ENCODE measurements at places on chromosomes 5 and 9.

- DNase-seq, result no peak
Observed at GRCh38 chr9:122222791-122223190, 6.0 kb downstream of the LHX6 start.

DNA sequence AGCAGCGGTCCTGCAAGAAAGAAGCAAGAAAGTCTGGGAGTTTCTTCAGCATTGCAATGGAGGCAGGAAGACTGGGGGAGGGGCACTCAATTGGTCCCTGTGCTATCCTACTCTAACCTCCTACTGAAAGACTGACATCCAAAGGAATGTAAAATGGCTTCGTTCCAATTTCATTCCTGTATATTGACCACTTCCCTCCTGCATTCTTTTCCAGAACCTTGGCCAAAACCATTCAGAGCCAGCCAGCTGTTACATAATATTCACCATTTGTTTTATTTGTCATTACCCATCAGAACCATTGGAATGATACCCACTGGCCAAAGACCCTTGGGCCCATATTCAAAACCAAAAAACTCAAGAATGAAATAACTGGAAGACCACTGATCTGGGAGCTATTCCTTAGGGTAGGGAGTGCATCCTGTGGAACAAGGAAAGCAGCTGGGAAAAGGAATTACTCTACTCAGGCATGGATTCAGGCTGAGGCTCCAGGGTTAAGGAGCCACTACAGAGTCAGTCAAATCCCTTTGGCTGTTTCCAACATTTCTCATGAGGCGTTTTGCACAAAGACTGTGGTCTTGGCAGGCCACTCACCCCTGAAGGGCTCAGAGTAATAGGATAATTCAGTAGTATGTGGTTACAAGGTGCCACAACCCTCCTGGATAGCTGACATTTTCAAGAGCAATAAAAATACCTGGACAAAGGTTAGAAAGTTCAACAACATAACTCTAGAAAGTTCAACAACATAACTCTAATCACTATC, 148.7 kb upstream of the SLC1A3 start:
- DNase-seq, result no peak

DNA sequence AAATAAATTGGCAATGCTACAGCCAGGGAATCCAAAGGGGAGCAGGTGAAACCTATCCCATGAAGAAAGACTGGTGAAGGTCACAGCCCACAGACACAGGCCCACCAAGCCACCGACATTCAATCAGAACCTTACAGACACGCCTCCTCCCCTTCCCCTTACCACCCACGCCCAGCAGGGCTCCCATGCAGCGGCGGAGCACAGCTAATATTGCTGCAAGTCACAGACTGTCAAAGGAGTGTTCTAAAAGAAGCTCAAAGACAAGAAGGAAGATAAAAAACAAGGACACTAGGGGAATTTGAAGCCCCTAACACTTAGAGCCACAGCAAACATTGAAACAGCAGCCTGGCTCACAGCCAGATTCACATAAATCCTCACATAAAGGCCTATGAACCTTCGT, 91.2 kb downstream of the MED10 start:
- DNase-seq, result no peak

DNA sequence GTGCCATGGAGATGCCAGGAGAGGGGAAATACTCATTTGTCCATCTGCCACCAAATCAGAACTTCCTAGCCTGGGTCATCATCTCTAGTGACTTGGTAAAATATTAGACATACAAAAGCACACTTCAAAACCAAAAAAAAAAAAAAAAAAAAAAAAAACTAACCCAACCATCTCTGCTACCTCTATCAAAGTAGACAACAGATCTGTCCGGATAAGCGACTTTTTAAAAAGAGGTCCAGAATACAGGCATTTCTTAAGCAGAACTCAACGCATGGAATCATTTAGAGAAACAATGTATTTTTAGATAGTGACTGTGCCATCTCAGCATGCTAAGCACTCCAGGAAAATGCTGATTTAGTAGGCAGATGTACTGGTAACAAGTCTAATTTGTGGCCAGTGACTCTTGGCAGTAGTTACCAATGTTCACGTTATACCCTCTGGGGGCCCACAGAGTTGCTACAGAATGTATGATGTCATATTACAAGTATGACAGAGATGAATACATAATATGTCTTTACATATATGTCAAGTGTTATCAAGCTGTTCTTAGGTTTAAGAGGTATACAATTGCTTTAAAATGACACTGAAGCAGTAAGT, 107.8 kb downstream of the SMIM23 start:
- DNase-seq, result peak; percentile 69

DNA sequence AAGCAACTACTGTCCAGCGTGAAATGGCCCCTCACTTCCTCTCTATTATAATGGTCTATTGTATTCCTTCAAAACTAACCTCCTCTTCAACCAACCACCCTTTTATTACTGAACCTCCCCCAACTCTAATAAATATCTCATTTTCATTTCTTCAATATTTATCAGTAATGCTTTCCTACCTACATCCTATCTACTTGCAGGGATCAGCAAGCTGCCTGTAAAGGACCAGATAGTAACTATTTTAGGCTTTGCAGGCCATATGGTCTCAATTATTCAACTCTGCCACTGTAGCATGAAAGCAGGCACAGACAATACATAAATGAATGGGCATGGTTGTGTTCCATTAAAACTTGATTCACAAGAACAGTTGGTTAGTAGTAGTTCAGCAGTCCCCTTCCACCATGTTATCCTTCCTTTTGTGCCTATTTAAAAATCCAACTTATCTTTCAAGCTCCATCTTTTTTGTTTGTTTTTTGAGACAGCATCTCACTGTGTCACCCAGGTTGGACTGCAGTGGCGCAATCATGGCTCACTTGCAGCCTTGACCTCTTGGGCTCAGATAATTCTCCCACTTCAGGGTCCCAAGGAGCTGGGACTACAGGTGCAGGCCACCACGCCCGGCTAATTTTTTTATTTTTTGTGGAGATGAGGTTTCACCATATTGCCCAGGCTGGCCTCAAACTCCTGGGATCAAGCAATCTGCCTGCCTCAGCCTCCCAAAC, 45.8 kb downstream of the PCDHGC5 start:
- DNase-seq, result no peak

DNA sequence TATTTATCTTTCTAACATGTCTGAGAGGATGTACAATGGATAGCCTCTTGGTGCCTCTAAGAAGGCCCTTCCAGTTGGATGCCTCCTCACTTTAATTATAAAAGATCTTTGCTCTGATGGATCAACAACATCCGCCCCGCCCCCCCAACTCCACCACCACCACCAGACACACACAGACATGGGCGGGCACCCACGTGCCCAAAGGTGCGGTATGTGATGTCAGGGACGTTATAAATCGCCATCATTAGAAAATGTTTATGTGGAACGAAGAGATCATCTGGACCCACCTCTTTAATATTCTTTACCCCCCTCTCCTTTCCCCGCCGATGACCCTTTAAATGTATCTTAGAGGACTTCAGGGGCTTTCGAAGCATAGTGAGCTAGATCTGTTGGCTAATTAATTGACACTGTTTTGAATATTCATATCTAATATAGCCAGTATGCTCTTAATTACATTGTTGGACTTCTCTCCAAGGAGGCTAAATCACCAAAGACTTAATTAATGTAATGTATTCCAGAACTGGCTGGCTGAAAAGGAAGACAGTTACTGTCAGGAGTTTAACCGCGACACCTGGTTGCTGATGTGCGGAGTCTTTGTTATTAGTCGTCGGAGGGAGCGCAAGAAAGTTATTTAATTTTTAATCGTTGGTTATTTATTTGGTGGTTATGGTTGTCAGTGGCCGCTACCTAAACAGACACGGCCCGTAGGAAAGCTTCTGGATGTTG, 6.1 kb upstream of the FOXB2 start:
- no peak for DNase-seq

- no peak for DNase-seq
Observed at GRCh38 chr9:4670591-4670990, 4.3 kb upstream of the SPATA6L start.

GRCh38 chr5:126849101-126849678, 72.3 kb downstream of the LMNB1 start:
- DNase-seq, result no peak

- no peak for DNase-seq
Observed at GRCh38 chr9:115939065-115939765, 214.4 kb upstream of the PAPPA start.

DNA sequence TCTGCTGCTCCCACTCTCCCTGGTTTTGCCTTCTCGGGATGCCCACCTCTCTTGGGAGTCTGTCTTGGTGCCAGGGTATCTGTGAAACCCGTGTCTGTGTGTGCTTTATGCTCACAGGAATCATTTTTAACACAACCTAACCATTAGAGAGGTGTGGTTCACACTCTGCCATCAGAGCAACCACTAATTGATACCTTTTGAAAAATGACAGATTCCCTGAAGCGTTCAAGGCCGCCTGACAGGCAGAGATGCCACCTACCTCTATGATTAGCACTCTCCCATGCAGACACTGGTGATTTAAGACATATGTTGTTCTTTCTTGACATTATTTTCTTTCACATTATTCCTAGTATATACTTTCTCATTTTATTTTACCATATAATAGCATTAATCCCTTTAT, 207.3 kb upstream of the SGCD start:
- no peak for DNase-seq

DNA sequence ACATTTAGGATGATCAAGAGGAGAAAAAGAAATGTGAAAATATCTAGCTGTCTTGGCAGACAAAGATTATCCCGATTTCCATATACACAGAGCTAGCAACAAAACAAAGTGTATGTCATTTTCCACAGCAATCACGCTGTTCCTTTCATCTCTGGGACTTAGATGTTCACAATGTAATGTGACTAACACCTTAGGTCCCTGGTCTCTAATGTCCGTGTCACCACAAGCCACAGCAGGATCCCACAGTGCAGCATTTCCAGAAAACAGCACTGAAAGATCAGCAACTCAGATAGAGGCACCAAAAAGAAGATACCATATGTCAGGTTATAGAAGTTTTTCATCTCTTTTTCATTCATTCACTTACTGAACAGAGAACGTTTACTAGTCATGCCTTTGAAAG, 118.0 kb upstream of the TNPO1 start:
- no peak for DNase-seq

DNA sequence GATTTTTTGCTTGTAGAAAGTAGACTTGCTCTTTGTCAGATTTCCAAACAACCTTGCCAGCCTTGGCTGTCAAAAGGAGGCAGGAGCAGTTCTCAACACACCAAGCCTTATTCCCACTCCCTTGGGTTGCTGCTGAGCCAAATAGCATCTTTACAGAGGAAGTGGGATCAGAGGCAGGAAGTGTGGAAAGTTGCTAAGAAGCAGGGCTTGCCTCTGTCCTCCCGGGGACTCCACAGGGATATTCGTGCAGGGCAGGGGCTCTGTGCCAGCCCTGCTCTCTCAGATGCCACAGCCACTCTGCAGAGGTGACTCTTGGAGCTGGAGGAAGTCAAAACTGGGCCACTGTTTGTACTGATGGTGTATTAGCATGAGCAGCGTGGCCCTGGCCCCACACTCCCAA, 24.3 kb downstream of the PTPDC1 start:
- DNase-seq, result peak; percentile 43

- DNase-seq, result no peak
Observed at GRCh38 chr9:75385236-75385635, 296.9 kb downstream of the OSTF1 start.

DNA sequence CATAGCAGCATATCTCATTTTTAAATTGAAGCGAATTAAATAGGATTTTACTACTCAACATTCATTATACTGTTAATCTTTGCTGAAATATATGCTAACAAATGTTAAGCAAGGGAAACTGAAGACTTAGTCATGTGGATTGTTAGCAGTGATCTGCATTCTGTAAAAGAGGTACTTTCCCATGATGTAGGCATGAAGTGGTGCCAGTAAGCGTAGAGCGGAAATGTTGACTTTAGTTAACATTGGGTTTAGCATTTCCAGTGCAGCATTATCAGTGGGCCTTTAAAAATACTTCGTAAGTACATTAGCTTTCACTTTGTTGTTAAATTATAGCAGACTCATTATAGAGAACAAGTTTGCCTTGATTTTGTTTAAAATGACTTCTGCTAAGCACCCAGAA, 130.3 kb downstream of the CDC42SE2 start:
- DNase-seq, result peak; percentile 50

DNA sequence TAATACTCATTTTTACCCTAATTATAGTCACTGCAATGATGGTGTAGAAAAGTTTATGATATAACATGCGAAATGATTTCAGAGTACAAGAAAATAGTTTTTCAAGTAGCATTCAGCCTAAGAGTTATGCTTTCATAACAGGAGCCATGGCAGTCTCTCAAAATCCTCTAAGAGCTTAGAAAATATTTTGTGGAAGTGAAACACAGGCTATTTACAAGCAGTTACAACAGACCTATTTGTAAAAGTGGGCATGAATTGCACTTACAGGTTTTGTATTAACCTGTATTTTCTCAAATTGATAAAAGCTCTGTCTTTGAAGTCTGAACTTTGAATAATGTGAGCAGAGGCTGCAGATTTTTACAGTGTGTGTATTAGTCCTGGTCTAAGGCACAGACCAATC, 523.3 kb downstream of the LRRC70 start:
- no peak for DNase-seq

DNA sequence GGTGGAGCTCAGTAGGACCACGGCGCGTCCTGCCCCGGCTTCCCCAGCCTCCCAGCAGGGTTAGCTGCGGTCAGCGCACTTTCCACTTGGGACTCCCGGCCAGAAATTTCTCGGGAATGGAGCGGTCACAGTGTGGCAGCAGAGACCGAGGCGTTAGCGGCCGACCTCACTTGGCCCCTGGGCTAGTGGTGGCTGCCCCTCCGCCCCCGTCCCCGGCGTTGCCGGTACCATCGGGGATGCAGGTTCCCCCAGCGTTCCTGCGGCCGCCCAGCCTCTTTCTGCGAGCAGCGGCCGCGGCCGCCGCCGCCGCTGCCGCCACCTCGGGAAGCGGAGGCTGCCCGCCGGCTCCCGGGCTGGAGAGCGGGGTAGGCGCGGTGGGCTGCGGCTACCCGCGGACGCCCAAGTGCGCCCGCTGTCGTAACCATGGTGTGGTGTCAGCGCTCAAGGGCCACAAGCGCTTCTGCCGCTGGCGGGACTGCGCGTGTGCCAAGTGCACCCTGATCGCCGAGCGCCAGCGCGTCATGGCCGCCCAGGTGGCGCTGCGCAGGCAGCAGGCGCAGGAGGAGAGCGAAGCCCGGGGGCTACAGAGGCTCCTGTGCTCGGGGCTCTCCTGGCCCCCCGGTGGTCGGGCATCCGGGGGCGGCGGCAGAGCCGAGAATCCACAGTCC, 460 bp downstream of the DMRTA1 start:
- peak; percentile 73 for DNase-seq

GRCh38 chr5:147512659-147513379, 3.0 kb upstream of the DPYSL3 start:
- no peak for DNase-seq

DNA sequence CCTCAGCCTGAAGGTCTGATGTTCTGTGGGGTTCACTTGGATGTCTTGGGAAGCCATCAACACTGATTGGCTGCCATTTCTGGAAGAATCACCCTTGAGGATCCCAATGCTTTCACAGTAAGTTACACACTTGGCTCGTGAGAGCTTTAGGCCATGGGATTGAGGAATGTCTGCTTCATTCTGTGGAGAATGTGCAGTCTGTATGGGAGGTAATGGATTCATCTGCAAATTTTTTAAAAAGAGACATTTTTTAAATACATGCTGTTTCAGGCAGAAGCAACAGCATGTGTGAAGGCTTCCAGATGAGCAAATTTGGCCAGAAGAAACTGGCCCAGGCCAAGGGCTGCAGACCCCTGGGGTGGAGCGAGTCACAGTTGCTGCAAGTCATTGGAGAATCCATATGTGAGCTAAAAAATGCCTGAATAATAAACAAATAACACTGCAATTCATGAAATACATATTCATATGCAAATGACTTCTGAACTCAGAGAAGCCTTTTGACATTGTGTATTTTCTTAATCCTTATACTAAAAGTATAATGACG, 146.3 kb upstream of the RASEF start:
- no peak for DNase-seq

Data from tongue (tissue), 3 donors.